ENCODE measurements at places on chromosomes 5 and 9.
A peak's percentile ranks its signal among the peaks of the same experiment; 100 is the strongest.

DNA sequence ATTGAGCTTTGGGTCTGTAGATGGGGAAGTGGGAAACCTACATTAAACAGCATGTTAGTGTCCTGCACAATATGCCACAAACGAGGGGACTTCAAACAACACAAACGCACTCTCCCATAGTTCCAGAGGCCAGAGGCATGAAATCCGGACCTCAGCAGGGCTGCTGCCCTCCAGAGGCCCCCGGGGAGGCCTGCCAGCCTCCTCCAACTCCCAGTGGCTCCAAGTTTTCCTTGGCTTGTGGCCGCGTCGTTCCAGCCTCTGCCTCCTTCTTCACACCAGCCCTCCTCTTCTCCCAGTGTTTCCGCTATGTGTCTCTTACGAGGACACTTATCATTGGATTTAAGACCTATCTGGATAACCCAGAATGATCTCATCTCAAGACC is 13.3 kb upstream of the COL5A1 start:
- no peak for DNase-seq

GRCh38 chr9:18185196-18185595 is 288.8 kb upstream of the ADAMTSL1 start:
- no peak for DNase-seq

DNA sequence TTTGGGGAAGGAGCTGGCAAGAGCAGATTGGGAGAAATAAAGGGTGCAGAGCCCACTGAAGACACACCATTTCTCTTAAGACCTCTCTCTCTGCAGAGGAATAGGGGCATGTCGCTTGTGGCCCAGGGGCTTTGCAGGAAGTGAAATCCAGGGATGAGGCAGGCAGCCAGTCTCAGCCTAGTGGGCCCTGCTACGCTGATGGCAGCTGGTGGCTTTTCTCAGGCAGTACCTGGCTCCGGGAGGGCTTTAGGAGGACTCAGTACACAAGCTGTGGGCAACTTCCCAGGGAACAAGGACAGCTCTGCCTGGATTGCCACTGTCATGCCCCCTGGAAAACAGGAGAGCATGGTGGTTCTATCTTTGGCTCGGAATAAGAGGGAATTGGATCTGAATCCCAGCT is 76.2 kb upstream of the NEURL1B start:
- DNase-seq = no peak

DNA sequence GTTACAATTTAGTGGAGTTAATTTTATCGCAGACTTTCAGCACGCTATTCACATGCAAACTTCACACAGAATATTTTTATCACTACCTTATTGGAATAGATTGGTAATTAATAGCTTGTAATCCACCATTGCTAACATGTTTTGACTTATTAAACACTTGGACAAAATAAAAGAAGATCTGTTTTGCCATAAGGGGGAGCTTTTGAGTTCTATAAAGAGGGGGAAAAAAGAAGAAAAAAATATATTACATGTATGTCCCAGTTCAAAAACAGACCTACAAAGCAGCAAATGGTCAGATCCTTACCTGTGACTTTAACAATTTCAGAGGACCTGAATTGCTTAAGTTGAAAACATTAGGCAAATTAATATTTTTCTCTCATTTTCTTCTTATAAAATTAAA is 1.2 kb upstream of the PAPPA start:
- no peak for DNase-seq

- no peak for DNase-seq
Measured at GRCh38 chr5:119897537-119898370, 268.4 kb downstream of the FAM170A start.

- DNase-seq = no peak
Measured at GRCh38 chr5:180960209-180960608, 28.4 kb upstream of the BTNL3 start.

DNA sequence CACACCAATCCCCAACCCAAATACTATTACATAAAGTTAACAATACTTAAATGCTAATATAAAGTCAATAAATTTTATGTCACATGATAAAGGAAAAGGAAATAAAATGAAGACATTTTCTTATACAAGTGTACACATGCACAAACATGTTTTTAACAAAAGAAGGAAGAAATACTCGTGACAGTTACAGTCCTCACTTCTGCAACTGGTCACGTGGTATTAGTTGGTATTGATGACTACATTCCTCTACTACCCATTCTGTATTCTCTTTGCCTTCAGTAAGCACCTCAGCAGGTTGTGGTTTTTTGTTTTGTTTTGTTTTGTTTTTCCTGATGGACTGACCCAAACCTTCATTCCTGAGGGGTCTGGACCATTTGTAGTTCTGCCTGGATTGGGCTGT is 176.9 kb upstream of the CCNH start:
- no peak for DNase-seq

DNA sequence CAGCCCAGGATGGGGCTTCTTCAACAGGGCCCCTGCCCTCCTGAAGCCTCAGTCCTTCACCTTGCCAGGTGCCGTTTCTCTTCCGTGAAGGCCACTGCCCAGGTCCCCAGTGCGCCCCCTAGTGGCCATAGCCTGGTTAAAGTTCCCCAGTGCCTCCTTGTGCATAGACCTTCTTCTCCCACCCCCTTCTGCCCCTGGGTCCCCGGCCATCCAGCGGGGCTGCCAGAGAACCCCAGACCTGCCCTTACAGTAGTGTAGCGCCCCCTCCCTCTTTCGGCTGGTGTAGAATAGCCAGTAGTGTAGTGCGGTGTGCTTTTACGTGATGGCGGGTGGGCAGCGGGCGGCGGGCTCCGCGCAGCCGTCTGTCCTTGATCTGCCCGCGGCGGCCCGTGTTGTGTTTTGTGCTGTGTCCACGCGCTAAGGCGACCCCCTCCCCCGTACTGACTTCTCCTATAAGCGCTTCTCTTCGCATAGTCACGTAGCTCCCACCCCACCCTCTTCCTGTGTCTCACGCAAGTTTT is 23.6 kb downstream of the PCDHGC5 start:
- peak; percentile 72 for DNase-seq

- no peak for DNase-seq
Measured at GRCh38 chr9:32348106-32348695, 36.2 kb upstream of the ACO1 start.

DNA sequence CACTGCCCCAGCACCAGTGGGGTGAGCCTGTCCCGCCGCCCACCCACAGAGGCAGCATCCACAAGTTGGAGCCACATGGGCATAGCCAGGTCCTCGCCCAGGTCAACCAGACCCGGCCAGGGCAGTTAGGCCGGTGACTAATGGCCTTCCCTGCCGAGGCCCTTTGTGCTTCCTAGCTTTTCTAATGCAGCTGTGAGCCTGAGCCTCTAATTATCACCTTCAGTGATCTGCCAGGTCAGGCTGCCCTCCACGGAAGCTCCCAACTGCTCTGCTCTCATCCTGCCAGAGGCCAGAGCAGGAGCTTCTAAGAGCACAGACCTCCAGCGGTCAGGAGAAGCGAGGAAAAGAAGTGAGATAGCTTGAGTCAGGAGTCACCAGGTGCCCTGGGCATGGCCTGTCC is 87.1 kb upstream of the PPP1R26 start:
- DNase-seq = no peak

GRCh38 chr5:821504-821903 is 29.3 kb downstream of the ZDHHC11 start:
- no peak for DNase-seq

GRCh38 chr5:154674029-154674428 is 81.1 kb upstream of the LARP1 start:
- DNase-seq = no peak

DNA sequence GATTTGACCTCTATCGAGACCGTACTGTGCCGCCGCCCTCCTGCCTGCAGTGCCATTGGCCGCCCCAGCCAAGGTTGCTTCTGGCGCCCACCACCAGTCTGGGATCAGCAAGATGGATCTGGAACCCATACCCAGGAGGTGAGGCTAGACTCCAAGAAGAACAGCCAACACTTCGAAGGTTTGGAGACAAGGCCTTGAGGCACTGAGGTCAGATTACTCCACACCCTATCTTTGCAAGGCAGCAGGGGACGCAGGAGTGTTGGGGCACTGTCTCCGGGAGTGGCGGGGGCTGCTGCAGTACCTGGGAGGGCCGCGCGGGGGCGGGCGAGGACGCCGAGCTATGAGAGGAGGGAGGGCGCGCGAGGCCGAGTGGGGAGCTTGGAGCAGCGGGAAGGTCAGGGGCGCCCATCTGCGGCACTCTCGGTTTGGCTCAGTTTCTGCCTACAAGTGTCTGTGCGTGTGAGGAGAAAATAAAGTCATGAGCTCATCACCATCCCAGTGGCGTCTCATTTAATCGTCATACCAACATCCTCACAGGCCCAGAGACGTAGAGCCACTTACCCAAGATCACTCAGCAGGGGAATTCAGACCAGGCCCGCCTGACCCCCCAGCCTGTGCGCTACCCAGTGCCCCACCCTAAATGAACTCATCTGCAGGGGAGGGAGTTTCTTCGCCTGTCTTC is 20.5 kb upstream of the PSD2 start:
- peak; percentile 44 for DNase-seq

- DNase-seq = no peak
Measured at GRCh38 chr5:96911139-96911538, 24.7 kb upstream of the LNPEP start.

GRCh38 chr5:55219770-55220169 is 7.3 kb downstream of the MCIDAS start:
- no peak for DNase-seq

GRCh38 chr5:173232499-173233346 is 2.3 kb downstream of the NKX2-5 start:
- DNase-seq = no peak

DNA sequence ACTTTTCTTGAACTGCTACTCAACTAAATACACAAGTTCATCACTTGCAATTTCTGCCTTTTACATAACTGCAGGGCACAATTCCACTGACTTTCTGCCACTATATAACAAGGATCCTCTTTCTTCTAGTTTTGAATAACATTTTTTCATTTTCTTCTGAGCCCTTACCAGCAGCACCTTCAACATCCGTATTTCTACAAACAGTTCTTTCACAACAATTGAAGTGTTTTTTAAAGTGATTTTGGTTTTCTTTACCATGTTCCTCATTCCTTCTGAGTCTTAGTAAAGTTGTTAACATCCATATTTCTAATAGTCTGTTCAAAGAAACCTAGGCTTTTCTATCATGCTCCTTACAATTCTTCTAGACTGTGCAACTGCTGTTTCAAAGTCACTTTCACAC is 127.2 kb upstream of the PITX1 start:
- no peak for DNase-seq

DNA sequence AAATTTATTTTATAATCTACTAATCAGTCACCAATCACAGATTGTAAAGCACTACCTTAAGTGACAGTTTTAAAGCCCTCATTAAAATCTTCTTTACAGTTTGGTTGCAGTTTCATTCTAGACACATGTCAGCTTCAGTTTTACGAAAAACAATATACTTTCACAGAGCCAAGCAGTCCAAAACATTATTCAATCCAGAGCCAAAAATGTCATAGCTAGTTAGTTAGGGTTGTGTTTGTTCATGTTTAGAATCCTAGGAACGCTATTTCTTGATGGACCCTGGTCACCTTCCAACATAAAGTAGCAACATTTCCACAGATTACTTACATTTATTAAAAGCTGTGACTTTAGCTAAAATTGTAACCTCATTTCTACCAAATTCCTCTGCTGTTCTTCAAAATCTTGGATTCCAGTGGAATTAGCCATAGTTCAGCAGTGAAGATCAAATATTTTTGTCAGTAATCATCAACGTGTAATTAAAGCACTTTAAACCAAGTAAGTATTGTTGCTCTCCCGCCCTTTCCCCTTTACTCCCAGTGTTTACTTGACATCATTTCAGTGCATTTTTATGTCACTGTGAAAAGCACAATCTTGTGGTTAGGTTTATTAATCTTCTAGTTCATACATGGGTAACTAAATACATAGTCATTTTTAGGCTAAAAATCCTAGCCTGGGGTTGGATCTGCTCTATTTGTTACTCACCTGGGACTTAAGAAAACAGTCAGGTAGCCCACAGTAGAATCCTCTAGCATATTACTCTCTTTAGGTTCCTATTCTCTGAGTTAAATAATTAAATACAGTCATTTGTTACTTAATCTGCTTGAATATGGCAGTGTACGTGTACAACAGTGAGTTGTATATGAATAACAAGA is 74.3 kb downstream of the NIPBL start:
- DNase-seq = no peak

DNA sequence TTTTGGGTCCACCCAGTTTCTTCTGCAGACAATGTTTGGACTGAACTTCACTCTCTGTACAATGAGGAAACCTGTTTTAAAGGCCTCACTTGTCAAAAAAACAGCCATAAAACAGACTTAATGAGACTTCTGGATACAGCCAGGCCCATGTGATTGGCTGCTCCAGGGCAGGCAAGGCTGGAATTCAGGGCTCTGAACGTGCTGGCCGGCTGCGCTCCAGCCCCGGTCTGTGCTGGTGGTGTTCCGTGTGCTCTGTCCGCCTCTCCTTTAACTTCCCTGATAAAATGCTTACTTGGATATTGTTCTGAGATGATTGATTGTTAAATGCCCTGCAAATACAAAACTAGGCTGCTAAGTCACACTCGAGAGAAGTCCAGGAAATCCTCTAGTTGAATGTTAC is 131.2 kb upstream of the KLF4 start:
- DNase-seq = no peak

- DNase-seq = no peak
Measured at GRCh38 chr5:177537389-177538361, 16.7 kb downstream of the FAM193B start.

- no peak for DNase-seq
Measured at GRCh38 chr9:35658968-35659220, 802 bp downstream of the CCDC107 start.

DNA sequence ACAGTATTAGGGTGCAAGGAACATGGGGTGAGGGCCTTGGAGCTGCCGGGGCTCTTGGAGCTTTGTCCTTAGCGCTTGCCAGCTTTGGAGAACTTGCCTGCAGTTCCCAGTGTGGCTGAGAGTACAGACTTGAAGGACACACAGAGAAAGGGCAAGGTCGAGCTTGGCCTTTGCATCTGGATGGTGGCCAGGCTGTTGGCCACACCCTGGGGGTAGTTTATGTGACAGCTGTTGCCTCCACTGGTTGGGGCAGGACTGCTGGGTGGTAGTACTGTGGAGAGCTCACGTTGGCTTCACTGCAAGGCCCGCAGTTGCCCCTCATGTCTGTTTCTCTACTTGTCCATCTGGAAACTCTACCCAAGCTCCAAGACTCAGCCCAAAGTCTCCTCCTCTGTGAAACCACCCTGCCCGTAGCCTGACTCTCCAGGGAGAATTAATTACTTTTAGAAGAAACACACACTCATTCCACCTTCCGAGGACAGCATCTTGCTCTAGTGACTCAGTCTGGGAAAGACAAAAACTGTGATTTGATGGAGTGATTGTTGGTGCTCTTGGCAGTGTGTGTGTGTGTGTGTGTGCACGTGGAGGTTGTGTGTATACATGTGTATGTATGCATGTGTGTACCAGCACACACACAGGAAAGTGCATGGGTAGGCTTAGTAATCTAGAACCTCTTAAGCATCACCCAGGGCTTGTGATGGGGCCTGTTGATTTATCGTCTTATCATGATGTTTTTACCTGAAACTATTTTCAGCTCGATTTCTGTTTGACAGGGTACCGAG is 57.8 kb downstream of the TENT4A start:
- DNase-seq = no peak
